ENCODE measurements at places on chromosomes 4 and X. TPM values are rescaled to one million over a fixed set of nuclear protein-coding genes. Genes with fewer than 3 reads are reported as not detected.

ARL13A gene
- total RNA-seq = not detected

GRCh38 chrX:50812995-50813842 lies 775 bp downstream of the SHROOM4 start:
- DNase-seq = peak; percentile 56

GRCh38 chrX:13955975-13956374 lies 73.7 kb downstream of the GEMIN8 start:
- DNase-seq = peak; percentile 38

- no peak for DNase-seq
Measured at GRCh38 chr4:6306299-6306698, 36.6 kb downstream of the WFS1 start.

DNA sequence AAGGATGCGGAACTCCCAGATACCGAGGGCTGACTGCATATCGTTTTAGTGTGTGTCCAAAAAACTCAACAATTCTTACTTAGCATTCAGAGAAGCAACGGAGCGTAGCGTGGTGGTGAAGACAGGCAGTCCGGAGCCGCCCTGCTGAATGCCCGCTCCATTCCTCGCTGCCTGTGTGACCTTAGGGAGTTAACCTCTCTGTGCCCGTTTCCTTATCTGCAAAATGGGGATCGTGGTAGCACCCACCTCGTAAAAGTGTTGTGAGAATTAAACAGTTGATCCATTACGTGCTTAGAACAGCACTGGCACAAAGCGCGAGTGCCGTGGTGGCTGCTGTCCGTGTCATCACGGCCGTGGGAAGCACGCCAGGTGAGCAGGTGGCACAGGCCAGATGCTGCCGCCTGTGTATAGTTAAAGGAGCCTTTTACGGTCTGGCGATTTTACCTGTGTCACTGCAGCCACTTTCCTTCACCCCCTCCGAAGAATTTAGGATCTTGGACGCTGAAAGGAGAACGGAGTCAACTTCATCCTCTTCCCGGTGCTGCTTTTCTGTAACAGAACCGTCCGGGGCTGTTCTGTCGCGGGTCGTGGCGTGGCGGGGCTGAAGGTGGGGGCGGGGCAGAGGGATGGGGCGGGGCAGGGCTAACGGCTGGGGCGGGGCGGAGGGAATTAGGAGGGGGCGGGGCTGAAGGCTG lies 885 bp downstream of the CCDC110 start:
- DNase-seq = no peak

DNA sequence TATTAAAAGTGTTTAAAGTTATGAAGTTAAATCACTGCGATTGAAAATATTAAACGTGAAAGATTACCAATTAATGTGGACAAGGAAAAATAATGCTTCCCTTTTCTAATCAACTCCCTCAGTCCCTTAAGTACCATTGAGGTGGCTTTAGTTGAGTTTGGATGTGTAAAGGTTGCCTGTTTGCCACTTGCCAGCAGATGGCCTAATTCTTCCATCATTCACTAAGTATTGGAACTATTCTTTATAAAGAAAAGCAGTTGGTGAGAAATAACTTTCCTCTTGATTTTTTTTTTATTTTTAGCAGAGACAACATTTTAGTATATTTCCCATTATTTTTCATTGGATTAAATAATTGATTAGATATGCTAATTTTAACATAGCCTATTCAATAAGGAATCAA lies 295.9 kb upstream of the TACR3 start:
- DNase-seq = peak; percentile 54

Data from tongue (tissue), 3 donors.